Activated CD8-positive, alpha-beta memory T cell treated with anti-CD3 and anti-CD28 coated beads, Interleukin-2, amount 50 U/mL, for 4 hours (primary cell): ENCODE measurements at places on chromosomes 11 and 22.

- no peak for DNase-seq
These were observed at the start of gene SEZ6L for GRCh38 chr22:26169315-26170111. Gene SEZ6L, plus strand, starts transcription at chr22:26169462. Its CDS starts 208 bp downstream, at chr22:26169670.

GRCh38 chr11:134313821-134314607, 17.8 kb upstream of the GLB1L2 start:
- no peak for DNase-seq

DNA sequence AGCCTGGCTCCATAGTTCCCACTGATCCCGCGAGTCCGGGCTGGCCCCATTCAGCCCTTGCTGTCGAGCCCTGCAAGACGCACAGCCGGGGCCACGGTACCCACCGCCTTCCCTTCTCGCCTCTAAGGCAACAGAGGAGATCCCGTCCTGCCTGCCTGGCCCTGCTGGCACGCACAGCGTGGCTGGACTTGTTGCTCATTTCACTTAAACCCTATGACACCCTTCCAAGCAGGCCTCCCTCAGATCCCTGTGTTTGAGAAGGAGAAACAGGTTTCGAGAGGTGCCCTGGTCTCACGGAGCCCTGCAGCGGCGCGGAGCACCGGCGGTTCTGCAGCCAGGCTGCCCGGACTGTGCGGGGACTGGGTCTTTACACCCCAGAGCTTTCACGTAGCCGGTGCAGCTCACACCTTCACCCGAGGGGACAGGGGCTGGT, 1048.4 kb downstream of the BRD1 start:
- no peak for DNase-seq

DNA sequence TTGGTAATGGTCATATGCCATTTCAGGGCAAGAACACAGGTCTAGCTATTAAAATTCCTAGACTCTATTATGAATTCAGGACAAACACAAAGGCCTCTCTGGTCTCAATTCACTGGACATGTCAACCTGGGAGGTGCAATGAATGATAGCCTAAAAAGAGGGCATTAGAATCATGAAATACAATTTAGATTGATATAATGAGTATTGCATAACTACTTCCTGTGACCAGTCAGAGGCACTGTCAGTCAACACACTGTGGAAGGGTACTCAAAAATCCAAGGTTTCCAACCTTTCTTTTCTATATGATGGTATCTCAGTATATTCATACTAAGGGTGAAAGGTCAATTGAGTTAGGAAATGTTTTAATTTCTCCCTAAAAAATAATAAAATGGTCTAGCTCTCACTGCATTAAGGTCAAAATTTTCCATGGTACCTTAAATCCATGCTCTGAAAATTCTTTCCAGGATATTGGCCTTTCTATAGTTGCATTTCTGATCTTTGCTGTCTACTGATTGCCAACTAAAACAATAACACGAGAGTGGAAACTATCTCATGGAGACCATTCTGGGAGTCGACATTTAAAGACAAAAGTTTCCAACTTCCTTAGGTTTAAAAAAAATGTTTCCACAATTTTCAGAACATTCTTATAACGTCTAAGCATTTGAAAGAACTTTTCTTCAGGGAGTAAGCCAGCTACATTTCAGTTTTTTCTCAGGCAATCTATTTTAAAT, 81.7 kb upstream of the APOA1 start:
- no peak for DNase-seq

DNA sequence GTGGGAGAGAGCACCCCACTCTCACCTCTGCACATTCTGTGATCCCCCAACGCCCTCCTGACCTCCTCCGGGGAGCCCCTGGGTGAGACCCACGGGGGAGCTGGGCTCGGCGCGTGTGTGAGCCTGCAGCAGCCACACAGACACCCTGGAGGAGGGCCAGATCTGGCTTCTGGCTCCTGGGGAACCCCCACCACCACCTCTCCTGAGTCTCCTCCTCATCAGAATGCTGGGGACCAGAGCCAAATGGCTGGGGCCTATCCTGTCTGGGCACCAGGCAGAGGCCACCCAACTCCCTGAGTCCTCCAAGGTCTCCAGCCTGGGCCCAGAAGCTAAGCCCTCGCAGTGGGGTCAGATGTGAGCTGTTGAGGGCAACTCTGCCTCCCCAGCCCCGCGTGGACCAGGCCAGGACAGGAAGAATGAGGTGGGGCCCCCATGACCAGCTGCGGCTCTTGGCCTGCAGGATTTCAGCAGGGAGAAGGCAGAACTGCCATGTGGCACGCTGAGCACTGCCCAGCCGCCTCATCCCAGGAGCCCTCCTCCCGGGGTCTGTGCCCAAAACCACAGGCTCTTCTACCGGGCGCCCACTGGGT, 5.5 kb upstream of the PIM3 start:
- DNase-seq = no peak

DNA sequence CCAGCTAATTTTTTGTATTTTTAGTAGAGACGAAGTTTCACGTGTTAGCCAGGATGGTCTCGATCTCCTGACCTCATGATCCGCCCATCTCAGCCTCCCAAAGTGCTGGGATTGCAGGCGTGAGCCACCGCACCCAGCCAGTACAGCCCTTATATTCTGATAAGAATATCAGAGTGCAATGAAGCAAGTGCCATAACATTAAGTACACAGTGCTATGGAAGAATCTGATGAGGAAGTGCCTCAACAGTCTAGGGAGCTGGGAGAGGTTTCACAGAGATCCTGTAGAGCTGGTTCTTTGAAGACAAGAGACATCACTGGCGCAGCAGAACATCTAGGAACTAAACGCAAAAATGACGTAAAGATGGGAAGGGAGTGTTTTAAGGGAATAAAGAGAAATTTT, 2.1 kb downstream of the RTCB start:
- no peak for DNase-seq
